ENCODE measurements at places on chromosomes 2 and 18.

DNA sequence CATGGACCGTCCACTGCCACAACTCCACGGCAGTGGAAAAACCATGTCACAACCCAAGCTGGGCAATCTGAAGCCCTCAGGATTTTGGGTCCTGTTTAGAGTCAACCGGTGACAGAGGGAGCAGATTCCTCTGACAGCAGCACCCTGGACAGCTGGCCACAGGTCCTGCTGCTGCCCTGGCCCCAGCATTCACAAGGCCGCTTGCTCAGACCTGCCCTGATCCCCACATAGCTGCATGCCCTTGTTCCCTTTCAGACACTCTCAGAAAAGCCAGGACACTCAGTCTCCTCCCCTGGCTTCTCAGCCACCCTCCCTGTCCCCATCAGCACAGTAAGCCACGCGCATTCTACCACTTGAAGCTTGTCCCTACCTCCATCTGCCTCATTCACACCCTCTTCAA, 1.6 kb downstream of the COPS9 start:
- DNase-seq = no peak

- DNase-seq = no peak
Measured at GRCh38 chr2:206792645-206793044, 27.2 kb downstream of the FASTKD2 start.

- peak; percentile 19 for DNase-seq
Measured at GRCh38 chr18:62717169-62717924, 2.0 kb downstream of the PHLPP1 start.

DNA sequence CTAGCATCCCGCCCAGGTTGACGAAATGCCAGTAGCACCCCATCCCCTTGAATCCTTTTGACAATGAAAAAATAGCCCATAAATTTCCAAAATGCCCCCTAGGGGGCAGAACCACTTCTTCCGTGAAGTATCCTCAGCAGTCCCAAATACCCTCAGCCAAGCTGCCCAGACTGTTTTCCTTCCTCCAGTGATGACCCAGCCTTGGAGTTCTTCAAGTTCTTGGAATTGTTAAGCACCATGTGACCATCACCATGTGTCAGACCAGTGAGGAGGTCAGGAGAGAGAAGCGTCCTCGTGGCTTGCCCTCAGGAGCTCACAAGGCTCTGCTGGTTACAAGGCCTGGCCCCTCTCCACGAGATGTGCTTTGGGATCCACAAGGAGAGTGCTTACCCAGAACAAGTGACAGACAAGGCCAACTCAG, 1.4 kb upstream of the SLC23A3 start:
- peak; percentile 70 for DNase-seq

- DNase-seq = no peak
Measured at GRCh38 chr2:181680055-181680936, at the start of gene NEUROD1. Gene NEUROD1 (minus strand): TSS chr2:181680517. CDS start chr2:181678860, 1,657 bp downstream.

DNA sequence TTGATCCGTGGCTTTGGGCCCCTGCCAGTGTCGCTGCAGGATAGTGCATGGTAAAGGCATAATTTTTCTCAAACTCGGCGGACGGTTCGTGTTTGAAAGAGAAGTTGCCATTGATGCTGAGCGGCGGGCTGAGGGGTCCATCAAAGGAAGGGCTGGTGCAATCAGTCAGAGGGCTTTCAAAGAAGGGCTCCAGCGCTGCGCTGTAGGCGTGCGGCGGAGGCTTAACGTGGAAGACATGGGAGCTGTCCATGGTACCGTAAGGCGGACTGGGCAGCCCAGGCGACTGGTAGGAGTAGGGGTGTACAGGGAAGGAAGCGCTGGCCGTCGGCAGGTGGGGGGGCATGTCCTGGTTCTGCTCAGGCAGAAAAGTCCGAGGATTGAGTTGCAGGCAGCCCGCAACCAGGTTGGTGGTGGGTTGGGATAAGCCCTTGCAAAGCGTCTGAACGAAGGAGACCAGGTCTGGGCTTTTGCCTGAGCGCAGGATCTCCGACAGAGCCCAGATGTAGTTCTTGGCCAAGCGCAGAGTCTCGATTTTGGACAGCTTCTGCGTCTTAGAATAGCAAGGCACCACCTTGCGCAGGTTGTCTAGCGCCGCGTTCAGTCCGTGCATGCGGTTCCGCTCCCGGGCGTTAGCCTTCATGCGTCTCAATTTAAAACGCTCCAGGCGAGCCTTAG, 2.3 kb downstream of the NEUROD1 start:
- peak; percentile 76 for DNase-seq

- no peak for DNase-seq
Measured at GRCh38 chr2:26666671-26667070, 25.5 kb upstream of the CIB4 start.

DNA sequence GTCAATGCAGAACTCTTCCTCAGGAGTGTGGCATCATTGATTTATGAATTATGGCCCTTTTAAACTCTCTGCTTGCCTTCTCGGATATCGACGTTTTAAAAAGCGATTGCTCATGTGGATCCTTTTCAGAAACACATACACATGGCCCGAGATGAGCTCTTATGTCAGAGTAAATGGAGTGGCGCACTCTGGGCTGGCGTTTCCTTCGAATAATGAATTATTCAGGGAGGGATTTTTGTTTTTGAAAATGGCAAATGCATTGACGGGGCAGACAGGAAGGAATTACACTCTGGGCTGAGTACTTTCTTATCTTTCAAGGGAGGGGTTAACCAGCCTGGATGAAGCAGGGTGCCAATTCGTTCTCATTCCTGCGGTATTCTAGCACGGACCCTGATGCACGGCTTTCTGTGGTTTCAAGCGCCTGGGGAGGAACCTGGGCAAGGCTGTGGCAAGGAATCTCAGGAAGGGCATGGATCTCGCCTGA, 142.7 kb downstream of the PRKCE start:
- DNase-seq = no peak

- peak; percentile 31 for DNase-seq
Measured at GRCh38 chr2:204260162-204260877, 285.0 kb upstream of the PARD3B start.

GRCh38 chr18:711310-711656, 1.1 kb downstream of the ENOSF1 start:
- DNase-seq = no peak

- no peak for DNase-seq
Measured at GRCh38 chr2:213189001-213189899, 37.8 kb upstream of the IKZF2 start.

DNA sequence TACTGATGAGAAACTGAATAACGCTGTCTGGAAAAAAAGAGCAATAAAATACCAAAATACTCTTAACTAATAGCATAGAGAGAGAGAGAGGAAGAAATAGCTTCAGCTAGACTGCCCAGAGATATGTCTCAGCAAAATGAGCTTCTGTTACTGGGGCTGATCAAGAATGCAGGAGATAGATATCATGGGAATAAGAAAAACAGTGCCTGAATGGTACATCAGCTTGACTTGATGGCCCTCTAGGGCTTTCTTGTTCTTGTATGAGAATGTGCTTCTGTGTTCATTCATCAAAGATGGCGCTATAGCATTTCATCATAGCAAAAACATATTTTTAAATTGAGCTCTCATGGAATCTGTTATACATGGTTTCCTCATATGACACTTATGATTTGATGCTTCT, 151.2 kb downstream of the CALCRL start:
- DNase-seq = no peak

GRCh38 chr18:60024345-60024744, 124.5 kb downstream of the PMAIP1 start:
- DNase-seq = no peak

- no peak for DNase-seq
Measured at GRCh38 chr18:50330176-50330575, 42.7 kb upstream of the CXXC1 start.

- no peak for DNase-seq
Measured at GRCh38 chr2:197504000-197504399, 3.8 kb downstream of the HSPE1 start.

DNA sequence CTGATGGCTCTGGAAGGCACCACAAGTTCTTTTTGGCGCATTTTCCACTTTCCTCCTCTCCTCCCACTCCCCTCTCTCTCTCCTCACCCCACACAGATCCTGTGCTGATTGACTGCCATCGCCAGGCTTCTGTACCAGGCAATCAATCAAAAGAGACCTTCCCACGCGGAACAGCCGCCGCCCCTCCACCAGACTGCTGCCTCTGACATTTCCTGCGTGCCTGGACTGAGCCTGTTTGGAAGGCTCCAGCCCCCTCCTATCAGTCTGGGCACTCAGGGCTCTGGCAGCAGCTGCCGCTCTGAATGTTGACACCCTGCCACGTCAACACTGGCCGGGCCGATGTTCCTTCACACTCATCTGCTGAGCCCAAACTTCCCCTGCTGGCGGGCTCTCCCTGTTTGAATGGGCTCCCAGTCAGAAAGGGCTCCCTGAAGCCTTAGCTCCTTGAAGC, 467.7 kb downstream of the EPHA4 start:
- no peak for DNase-seq

GRCh38 chr2:136021406-136021805, 36.0 kb upstream of the DARS1 start:
- DNase-seq = no peak

DNA sequence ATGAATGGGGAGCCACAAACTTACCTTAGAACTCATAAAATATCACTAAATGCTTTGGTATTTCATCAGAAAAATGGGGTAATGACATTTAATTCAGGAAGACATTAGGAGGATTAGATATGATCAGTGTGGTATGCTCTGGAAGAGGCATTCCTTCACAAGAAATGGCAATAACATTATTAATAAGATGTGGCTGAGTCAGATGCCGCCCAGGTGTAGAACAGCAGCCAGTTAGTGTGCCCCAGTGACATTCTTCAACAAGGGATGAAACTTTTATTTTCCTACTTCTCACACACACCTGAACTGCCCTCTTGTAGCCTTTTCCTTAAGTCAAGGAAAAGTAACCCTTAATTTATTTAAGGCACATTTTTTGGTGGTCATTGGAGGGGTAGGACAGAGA, 69.2 kb upstream of the DYNAP start:
- DNase-seq = no peak

DNA sequence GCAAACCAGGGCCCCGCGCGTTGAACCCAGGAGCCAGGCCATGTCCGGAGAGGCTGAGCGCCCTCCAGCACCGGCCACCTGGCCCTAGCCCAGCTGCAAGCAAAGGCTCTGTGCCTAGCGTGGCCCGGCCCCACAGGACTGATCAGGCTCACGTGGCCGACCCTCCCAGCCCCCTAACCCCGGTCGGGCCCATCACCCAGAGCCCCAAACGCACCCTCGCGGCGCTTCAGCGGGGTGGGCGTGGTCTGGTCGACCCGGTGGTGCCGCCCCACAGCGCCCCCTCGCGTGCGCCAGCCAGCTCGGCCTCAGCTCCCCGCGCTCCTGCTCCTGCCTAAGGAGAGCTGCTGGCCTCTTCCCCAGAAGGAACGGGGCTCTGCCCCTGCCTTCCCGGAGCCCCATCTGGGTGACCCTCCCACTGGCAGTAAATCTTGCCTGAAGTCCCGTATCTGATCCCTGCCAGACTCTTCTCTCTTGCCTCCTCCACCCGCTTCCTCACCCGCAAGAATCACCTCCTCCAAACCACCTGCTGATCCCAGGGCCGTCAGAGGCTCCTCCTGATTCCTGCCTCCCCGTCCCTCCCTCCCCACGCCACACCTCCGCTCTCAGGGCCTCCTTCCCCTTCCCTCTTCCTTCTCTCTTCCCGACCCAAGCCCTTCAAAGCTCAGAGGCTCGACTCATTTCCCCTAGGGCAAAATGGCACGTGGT, 12.3 kb upstream of the TEX51 start:
- DNase-seq = peak; percentile 87

GRCh38 chr2:233053928-233054784, 6.0 kb upstream of the INPP5D start:
- DNase-seq = peak; percentile 95

DNA sequence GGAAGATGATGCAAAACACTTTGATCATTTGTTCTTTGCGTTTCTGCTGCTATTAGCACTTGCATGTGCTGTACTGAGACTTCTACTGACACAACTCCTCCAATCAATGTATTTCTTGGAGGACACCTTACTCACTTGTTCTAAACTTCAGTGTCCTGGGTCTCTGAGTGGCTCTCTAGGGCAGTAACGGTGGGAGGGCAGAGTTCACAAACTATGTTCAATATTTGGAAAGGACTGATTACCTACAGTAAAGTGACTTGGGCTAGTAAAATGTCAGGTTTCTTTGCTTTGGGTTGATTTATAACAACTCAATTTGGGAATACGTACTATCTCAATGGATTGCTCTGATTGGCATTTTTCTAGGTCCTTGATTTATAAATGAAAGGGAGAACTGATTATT, 49.3 kb upstream of the PAX8 start:
- DNase-seq = no peak

DNA sequence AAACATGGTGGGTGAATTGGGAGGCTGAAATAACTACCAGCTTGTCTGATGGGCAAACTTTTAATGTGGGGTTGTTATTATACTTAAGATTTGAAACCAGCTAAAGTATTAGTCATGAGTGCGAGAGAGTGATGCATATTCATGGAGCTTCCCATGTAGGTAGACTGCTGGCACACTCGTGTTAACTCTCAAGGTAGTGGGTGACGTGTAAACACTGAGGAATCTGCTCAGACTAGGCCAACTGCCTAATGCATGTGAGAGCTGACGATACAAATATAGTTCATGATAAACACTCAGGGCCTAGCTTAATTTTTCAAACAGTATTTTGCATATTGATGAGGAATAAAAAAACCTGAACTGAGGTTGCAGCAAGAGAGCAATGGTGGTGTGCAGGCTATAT, 1165.7 kb upstream of the PIK3C3 start:
- no peak for DNase-seq

GRCh38 chr2:141323571-141323970, 807.2 kb downstream of the LRP1B start:
- DNase-seq = no peak

DNA sequence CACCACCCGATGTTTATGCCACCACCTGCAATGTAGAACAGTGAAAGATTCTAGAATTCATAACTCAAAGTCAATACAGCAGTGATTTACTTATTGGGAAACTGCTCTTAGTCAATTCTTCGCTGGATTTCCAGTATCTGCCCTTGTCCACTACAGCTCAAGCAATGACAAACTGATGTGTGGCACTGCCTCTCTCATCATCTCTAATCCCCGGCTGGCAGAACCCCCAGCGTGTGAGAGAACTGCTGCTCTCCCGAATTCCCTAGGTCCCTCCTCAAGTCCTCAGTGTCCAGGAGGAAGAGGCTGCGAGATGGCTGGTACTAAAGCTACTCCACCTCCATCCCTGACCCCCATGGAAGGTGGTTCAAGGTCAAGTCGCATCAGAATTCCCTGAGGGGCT, 1.6 kb downstream of the TXNL4A start:
- no peak for DNase-seq

- DNase-seq = no peak
Measured at GRCh38 chr2:110688594-110689091, 10.8 kb upstream of the BUB1 start.
